WTC11 (cell line): ENCODE measurements at places on chromosomes 5 and 9. TPM values are rescaled to one million over a fixed set of nuclear protein-coding genes. Genes with fewer than 3 reads are reported as not detected.

Gene C9orf153
- 0.21 to 0.53 TPM in 2 of 3 replicates, not detected in the other for total RNA-seq

Gene SLC46A2
- 0.07 TPM in 1 of 3 replicates, not detected in the others for total RNA-seq

Gene LCN9
- 1.4 to 2.6 TPM (median 1.7 TPM) in 3 replicates for total RNA-seq

Gene CKMT2
- total RNA-seq = 1.8 to 3.1 TPM (median 2.4 TPM) in 3 replicates

Gene ITGA1
- 4.1 to 6.5 TPM (median 4.6 TPM) in 3 replicates for total RNA-seq

Gene ADRA1B
- 0.11 to 0.16 TPM in 2 of 3 replicates, not detected in the other for total RNA-seq

Gene FOXD4L4
- 0.14 TPM in 1 of 3 replicates, not detected in the others for total RNA-seq

Gene DMRTA1
- total RNA-seq = 2.4 to 2.8 TPM (median 2.6 TPM) in 3 replicates

Gene ENC1
- 10.7 to 18.3 TPM (median 11.4 TPM) in 3 replicates for total RNA-seq

Gene ZNG1F
- total RNA-seq = 5.6 to 6.0 TPM (median 5.9 TPM) in 3 replicates

Gene SYNPO
- 2.1 to 2.7 TPM (median 2.6 TPM) in 3 replicates for total RNA-seq

Gene CEL
- total RNA-seq = 6.6 to 10.4 TPM (median 8.1 TPM) in 3 replicates

Gene BHMT2
- 0.11 to 0.27 TPM in 2 of 3 replicates, not detected in the other for total RNA-seq

Gene PPP1R26
- 36.2 to 44.4 TPM (median 37.4 TPM) in 3 replicates for total RNA-seq

Gene TTC1
- 46.4 to 48.3 TPM (median 47.4 TPM) in 3 replicates for total RNA-seq

Gene PRDM9
- total RNA-seq = 0.15 TPM in 1 of 3 replicates, not detected in the others

Gene DRD1
- 0.07 TPM in 2 of 3 replicates, not detected in the other for total RNA-seq

Gene CCDC171
- total RNA-seq = 2.8 to 4.1 TPM (median 2.9 TPM) in 3 replicates

Gene C9orf43
- 0.28 to 0.46 TPM (median 0.30 TPM) in 3 replicates for total RNA-seq

Gene PCDHA8
- 0.85 to 1.3 TPM (median 1.3 TPM) in 3 replicates for total RNA-seq

Gene EXD3
- total RNA-seq = 20.4 to 23.1 TPM (median 21.2 TPM) in 3 replicates

Gene IFNB1
- total RNA-seq = not detected in 3 replicates

Gene BARX1
- 8.9 to 10.6 TPM (median 9.0 TPM) in 3 replicates for total RNA-seq

Gene ELL2
- total RNA-seq = 20.5 to 24.4 TPM (median 23.9 TPM) in 3 replicates

Gene ADRB2
- total RNA-seq = 1.1 to 1.3 TPM (median 1.2 TPM) in 3 replicates

Gene PLPPR1
- 0.44 to 1.5 TPM (median 0.71 TPM) in 3 replicates for total RNA-seq

Gene FBXO4
- 0.72 to 2.1 TPM (median 1.9 TPM) in 3 replicates for total RNA-seq

Gene SLCO6A1
- total RNA-seq = 0.39 to 0.64 TPM (median 0.42 TPM) in 3 replicates

Gene PCSK1
- total RNA-seq = 2.7 to 4.5 TPM (median 3.6 TPM) in 3 replicates

Gene ANKRD18A
- 10.8 to 15.7 TPM (median 12.9 TPM) in 3 replicates for total RNA-seq

Gene PCDHA7
- 2.3 to 2.7 TPM (median 2.4 TPM) in 3 replicates for total RNA-seq
